A172 (cell line): ENCODE measurements at places on chromosomes 3 and 15.

DNA sequence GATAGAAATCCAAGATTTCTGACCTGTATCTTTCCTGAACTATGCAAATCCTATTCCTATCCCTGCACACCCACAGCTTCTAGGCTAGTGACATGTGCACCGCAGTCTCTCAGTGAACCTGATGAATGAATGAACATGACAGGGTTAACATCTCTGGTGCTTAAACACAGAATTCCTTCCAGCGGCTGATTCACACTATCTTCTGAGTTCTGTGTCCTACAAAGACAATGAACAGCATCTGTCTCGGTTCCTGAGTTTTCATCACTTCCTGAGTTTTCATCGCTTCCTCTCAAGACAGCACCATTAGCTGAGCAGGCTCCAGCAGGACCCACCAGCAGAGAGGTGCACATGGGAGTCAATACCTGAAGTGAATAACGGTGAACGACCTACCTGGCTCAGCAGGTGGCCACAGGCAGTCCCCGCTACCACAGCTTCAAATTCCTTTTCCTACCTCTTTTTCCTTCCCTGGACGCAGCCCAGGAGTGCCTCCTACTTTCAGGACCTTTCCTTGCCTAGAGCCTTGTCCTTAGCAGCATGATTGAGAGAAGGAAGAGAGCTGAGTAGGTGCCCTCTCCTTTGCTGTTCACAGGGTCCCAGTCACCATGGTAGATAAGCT, 113.5 kb downstream of the IGF2BP2 start:
- DNase-seq: no peak

GRCh38 chr3:119492810-119493209, 5.5 kb upstream of the TIMMDC1 start:
- no peak for DNase-seq

DNA sequence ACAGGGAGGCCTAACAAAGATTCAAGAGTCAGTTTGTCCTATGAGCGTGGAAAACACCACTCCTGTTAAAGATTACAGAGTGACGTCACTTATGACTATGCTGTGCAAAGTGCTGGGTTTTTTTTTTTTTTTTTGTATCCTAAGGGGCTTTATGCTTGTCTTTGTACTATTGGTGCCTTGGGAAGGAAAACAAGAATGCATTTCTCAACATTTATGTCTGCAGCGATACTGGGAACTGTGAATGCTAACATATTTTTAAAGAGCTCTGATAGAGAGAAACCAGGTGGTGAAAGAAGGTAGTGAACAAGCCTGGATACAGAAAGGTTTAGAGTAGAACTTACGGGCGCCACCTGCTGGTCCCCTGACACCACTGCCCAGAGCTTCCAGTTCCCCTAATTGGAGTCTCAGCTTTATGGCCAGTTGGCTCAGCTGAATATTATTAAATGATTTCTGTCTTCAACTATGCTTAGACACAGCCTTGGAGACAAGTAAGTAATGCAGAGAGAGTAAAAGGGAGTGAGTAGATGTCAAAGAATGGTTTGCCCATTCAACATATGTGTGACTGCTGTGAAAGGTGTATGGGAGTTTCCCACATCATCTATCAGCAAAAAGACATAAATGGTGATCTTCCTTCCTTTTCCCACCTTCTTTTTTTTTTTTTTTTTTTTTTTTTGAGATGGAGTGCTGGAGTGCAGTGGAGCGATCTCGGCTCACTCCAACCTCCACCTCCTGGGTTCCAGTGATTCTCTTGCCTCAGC, 807.9 kb upstream of the CFAP20DC start:
- DNase-seq: peak; percentile 93

GRCh38 chr3:129694228-129694627, 87.8 kb upstream of the PLXND1 start:
- DNase-seq: no peak

- DNase-seq: no peak
Observed at GRCh38 chr3:152402695-152403451, 134.1 kb downstream of the MBNL1 start.

DNA sequence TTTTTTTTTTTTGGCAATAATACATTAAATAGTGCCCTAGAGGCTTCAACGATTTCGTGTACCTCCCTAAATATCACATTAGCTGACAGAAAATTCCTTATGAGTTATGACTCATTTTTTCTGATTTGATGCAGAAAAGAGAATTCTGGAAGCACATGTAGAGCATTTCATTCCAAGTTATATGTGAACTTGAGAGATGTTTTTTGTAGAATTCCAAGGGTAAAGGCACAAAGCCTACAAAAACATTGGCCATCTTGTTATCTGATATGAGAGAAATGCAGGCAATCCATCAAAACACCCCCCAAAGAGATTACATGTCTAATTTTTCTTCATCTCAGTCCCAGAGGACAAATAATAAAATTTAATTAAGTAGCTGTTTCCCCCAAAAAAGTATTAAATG, 6.7 kb upstream of the PFN2 start:
- no peak for DNase-seq

- DNase-seq: no peak
Observed at GRCh38 chr15:49674370-49674769, 53.5 kb downstream of the DTWD1 start.

DNA sequence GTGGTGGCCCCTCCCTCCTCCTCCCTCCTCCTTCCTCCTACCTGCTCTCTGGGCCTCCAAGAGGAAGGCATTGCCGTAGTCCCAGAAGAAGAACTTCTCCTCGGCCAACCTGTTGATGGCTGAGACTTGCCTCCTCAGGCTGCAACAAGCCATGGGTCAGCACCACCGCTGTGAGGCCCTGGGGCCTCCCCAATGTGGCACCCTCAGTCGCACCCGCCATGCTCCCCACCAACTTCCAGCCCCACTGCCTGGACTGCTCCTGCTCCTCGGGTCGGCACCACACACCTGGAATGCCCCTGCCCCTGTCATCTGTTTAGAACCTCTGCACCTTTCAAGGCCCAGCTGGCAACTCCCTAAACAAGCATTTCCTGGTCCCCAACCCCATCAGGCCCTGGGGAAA, 17.6 kb downstream of the UROC1 start:
- DNase-seq: no peak

- peak; percentile 70 for DNase-seq
Observed at GRCh38 chr3:49553692-49554632, at the start of gene BSN. TSS of gene BSN (plus strand) at chr3:49554477. CDS start at chr3:49554603, 126 bp downstream.

- no peak for DNase-seq
Observed at GRCh38 chr3:102113421-102114041, 264.2 kb downstream of the NFKBIZ start.

- DNase-seq: no peak
Observed at GRCh38 chr3:50534681-50535330, 31.4 kb upstream of the CACNA2D2 start.

- DNase-seq: peak; percentile 6
Observed at GRCh38 chr3:61783993-61784718, 222.8 kb downstream of the PTPRG start.

GRCh38 chr3:142657033-142657432, 60.8 kb downstream of the PLS1 start:
- DNase-seq: no peak

DNA sequence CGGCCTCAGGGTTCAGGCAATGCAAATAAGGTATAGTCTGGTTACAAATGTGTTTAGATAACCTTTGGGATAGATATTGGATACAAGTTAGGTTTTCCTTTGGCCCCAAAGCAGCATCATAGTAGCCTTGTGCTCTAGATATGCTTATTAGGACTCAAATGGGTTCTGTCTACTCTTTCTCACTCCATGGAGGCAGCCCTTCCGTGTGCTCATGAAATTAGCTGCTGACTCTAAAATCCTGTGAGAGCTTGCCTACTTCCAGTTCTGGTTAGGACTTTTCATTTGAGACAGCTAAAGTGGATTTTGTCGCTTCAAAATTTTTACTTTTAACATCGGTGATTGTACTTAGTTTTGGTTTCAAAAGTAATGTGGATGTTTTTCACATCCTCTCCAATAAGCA, 1.6 kb downstream of the CDV3 start:
- no peak for DNase-seq

DNA sequence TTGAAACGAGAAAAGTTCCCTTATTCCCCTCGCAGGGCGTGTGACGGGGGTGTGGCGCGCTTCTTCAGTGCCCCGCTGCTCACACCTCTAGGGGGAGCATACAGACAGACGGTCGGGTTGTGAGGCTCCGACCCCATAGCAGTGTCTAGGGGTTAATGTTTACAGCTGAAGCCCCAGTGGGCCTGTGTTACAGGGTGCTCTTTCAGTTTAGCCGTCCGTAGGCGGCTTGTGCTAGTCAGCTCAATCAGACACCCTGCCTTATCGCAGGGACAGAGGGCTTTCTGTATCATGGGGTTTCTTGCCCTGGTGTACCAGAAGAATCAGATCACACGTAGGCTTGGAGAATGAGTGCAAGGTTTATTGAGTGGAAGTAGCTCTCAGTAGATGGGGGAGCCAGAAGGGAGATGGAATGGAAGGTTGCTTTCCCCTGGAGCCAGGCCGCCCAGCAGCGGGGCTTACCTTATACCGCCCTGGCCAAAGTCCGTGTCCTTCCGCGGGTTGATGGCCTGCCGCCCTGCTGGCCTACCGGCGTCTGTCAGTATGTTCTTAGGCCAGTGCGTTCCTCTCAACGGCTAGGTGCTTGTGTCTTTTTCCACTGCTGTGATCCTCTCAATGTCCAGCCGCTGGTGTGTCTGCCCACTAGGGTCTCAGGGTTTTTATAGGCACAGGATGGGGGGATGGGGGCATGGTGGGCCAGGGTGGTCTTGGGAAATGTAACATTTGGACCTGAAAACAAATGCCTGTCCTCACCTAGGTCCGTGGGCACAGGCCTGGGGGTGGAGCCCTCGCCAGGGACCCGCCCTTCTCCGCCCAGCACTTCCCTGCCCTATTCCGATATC, 32.2 kb upstream of the ACP3 start:
- DNase-seq: no peak

- no peak for DNase-seq
Observed at GRCh38 chr15:89475661-89476060, 20.7 kb downstream of the RHCG start.

DNA sequence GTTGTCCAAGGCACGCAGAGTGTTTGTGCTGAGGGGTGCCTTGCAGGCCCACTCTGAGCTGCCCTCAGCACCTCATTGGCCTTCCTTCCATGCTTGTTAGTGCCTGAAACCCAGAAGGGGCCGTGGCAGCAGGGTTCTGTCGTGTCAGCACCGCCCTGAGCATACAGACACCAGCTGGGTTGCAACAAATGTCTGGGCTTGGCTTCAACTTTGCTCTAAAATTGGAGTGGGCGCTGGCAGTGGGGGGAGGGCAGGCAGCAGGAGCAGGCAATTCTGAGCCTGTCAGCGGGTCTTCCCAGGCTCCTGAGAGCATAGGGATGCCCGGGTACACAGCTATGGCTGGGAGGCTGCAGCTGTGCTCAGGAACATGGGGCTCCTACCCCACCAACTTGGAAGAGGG, 464.3 kb downstream of the EPHA3 start:
- DNase-seq: no peak

- DNase-seq: peak; percentile 42
Observed at GRCh38 chr15:33910741-33911140, 57.6 kb upstream of the CHRM5 start.

- no peak for DNase-seq
Observed at GRCh38 chr15:82640672-82641071, 6.5 kb downstream of the CPEB1 start.

- DNase-seq: no peak
Observed at GRCh38 chr3:9102240-9102981, 139.1 kb upstream of the RAD18 start.

DNA sequence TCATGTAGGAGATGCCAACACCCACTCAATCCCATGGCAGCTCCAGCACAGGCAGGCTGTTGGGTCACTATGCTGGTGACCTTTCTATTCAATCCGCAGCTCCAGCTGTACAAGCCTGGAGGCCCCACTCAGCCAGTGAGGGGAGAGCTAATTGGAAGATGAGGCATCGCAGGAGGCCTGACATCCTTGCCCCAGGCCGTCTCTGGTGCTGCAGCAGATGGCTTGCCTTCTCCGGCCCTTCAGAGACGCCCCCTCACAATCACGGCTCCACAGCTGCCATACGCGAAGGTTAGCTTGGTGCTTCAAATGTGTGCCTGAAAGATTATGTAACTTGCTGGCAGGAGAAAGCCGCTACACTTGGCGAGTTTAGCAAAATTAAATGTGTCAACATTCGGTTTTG, 104.2 kb upstream of the CLSTN2 start:
- DNase-seq: no peak

GRCh38 chr3:105466495-105467404, 100.0 kb downstream of the ALCAM start:
- no peak for DNase-seq

DNA sequence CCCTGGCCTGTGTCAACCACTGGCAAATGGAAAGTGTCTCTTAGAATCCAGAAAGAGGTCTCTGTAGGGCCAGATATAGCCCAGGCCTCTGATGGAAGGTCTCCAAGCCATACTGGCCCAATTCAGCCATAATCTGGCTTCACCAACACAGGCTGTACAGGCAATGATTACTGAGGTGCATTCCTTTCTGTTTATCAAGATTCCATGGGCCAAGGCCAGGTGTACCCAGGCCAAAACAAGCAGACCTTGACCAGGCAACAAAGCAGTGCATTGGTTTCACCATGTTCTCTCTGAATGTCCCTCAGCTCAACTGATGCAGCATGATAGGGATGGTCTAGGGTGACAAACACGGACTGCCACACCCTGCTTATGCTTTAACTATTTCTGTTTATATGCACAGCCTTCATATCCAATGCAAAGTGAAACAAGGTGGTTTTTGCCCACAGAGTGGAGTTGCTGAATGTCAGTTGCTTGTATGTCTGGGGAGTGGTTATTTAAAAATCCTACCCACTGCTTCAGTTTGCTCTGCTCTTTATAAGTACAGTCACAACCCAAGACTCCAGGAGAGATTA, 25.2 kb downstream of the CCNL1 start:
- DNase-seq: no peak

DNA sequence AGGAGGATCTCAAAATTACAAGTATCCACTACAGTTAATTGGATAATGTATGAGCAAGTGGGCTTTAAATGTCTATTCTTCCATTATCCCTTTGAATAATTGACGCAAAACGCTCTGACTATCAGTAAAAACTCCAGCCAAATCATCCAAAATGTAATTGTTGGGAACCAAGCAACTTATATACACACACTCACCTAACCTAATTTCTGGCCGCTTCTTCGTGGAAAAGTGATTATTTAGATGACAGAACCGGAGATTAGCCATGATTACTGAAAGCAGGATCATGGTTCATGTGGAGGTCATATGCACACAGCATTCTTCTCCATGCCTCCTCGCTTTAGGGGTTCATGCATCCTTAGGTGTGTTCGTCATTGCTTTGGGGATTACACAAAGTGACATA, 992.4 kb downstream of the NAALADL2 start:
- no peak for DNase-seq

- peak; percentile 29 for DNase-seq
Observed at GRCh38 chr15:83061680-83062079, 5.4 kb downstream of the BTBD1 start.

DNA sequence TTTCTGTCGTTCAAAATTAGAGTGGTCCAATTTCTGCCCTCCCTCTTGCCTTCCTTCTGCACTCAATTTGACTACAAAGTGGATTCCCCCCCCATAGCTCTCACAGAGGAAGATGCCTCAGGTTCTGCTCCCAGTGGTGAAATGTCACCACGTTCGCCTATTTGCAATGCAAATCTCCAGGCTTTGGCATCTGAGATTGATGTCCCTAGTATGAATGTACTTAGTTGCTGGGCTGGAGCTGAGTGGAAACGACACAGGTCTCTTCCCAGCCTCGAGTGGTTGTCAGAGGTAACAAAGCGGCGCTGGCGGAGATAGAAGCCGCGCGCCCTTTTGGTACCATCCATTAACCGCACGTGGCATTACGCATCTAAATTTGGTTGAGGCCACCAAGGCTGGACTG, 860.1 kb downstream of the MCTP2 start:
- DNase-seq: no peak
